ENCODE measurements at places on chromosomes 3 and 15.

GRCh38 chr3:8324747-8325146 lies 176.9 kb upstream of the LMCD1 start:
- peak; percentile 30 for DNase-seq

- DNase-seq, result no peak
Observed at GRCh38 chr3:155491696-155492095, 198.2 kb upstream of the STRIT1 start.

DNA sequence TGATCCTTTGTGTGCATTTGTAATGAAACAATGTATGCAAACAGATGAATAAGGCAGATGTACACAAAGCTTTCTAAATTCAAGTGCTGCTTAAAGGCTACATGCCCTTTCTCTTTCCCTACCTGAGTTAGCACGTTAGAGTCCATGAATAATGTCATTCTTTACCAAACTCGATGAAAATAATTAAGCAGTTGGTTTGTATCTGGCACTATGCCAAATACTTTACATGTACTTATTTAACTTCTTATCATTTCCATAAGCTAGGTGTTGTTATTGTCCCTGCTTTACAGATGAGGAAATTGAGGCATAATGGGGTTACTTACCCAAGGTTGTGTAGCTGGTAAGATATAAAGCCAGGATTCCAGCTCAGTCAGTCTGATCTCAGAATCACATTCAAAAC lies 2.4 kb downstream of the GPR171 start:
- DNase-seq, result no peak

GRCh38 chr15:39132954-39133600 lies 447.8 kb upstream of the THBS1 start:
- DNase-seq, result peak; percentile 43

GRCh38 chr15:36550650-36551049 lies 28.8 kb upstream of the CDIN1 start:
- DNase-seq, result no peak

DNA sequence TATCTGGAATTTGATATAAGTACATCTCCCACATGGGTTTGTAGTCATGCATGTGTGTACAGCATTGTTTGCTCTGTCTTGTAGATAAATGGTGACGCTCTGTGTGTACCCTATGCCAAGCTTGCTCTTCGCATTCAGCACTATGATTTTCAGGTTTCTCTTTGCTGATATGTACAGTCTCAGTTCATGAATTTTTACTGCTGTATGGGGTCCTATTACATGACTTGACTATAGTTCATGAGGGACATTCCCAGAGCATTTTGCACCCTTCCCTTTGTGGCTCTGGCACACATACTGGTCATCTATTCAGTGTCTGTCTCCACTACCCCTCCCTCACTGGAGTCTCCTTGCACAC lies 132.7 kb downstream of the EEFSEC start:
- no peak for DNase-seq

GRCh38 chr3:99969136-99969535 lies 145.2 kb downstream of the FILIP1L start:
- DNase-seq, result peak; percentile 70

GRCh38 chr15:59191855-59192237 lies 14.8 kb upstream of the LDHAL6B start:
- no peak for DNase-seq

DNA sequence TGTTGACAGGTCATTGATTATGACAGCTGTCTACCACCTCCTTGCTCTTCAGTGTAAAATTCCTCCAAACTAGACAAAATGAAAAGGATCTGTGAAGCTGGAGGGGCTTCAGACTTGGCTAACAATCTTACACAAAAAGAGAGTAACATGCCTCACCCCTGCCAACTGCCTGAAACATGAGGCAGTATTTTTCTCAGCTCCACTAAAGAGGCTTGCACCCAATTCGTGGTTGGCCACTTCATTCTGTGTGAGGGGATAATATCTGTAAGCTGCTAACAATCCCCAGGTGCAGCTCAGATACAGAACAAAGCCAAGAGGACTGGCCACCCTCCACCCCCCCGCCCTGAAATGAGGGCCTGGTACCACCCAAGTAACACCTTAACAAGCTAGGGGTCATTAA lies 2.8 kb downstream of the MB21D2 start:
- no peak for DNase-seq

DNA sequence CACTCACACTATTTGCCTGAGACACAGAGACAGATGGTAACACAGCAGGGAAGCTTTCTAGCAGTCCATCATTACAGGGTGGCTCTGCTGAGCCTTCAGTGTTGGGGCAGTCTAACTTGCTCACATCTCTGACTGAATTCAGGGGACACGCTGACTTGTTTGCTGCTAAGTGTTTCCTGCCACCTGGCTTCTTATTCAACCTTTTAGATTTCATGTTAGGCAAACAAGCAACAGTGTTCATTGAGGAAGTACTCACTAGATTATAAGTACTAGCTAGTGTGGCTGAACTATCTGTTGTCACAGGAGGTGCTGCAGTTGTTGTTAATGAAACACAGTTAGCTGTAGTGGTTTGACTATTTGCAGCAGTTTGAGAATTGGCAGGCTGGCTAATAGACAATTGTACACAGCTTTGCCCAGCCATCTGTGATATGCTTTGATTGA lies 37.3 kb downstream of the USF3 start:
- DNase-seq, result no peak

GRCh38 chr15:80778964-80779657 lies at the start of gene CEMIP:
CEMIP (plus strand) TSS chr15:80779370; CDS start chr15:80873880, 94,510 bp downstream.
- peak; percentile 75 for DNase-seq

DNA sequence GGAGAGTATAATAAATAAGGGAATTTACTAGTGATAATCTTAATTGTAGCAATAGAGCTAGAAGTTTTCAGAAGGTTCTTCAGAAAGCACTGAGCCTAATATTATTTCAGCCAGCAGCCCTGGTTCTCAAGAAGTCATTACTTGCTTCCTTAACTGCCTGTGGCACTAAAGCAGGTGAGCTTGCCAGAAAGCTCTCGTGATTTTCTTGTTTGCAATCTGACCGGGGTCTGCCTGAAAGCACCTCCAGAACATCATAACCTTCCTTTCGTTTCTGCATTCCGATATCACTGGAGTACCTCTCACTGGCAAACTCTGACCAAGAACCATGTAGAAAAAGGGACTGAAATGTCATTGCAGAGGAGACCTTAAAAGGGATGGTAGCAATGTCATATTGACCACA lies 510.3 kb downstream of the ZIC1 start:
- no peak for DNase-seq

- no peak for DNase-seq
Observed at GRCh38 chr3:39432342-39432741, 25.8 kb downstream of the RPSA start.

DNA sequence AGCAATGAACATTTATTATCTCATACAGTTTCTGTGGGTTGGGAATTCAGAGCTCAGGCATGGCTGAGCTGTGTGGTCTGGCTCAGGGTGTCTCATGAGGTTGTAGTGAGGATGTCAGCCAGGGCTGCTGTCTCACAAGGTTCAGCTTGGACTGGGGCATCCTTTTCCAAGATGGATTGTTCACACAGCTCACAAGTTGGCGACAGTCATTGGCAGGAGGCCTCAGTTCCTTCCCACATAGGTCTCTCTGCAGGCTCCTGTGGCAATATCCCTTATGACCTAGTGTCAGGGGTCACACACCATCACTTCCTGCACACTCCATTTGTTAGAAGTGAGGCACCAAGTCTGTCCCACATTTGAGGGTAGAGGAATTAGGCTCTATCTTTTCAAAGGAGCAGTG lies 56.0 kb downstream of the RPLP1 start:
- peak; percentile 63 for DNase-seq

GRCh38 chr3:52089691-52090090 lies 33.3 kb upstream of the DUSP7 start:
- no peak for DNase-seq

DNA sequence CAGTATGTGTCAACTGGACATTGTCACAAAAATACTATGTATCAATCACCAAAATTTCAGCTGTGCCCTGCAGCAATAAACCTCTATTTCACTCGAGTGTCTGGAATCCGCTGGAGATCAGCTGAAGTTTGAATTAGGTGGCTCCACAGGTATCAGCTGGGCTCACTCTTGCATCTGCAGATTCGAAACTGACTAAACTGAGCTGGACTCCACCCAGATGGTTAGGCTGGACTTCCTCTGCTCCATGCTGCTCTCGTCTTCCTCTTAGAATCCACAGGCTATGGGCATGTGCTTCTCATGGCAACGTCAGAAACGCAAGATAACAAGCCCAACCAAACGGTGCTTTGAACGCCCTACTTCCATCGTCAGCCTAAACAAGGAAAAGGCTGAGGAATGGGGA lies 565.3 kb upstream of the ROBO2 start:
- DNase-seq, result no peak

Measured in suppressor macrophage (primary cell).